Spinal cord (tissue), 10 donors: ENCODE measurements at places on chromosomes 1 and 21. TPM values are rescaled to one million over a fixed set of nuclear protein-coding genes. Genes with fewer than 3 reads are reported as not detected.

Gene C1orf226
- 1.4 TPM for total RNA-seq

Gene CNTN2
- 16.1 TPM for total RNA-seq

Gene F13B
- total RNA-seq, result not detected

Gene FNDC5
- total RNA-seq, result 44.9 TPM

Gene MEX3A
- total RNA-seq, result 12.3 TPM

Gene SHE
- 10.5 TPM for total RNA-seq

Gene UBE2U
- total RNA-seq, result not detected

Gene RORC
- total RNA-seq, result not detected

Gene S100A3
- not detected for total RNA-seq

Gene PLA2G2D
- not detected for total RNA-seq

Gene RAB42
- total RNA-seq, result 9.2 TPM

Gene PLPPR5
- 17.2 TPM for total RNA-seq

Gene PDZK1
- 10.2 TPM for total RNA-seq

Gene COL11A1
- 195 TPM for total RNA-seq

Gene TRIM45
- 6.8 TPM for total RNA-seq

Gene LEPROT
- total RNA-seq, result 49.8 TPM

Gene CFAP57
- 6.9 TPM for total RNA-seq

Gene TGFBR3
- 47.1 TPM for total RNA-seq

Gene NPHS2
- total RNA-seq, result not detected

Gene CFHR4
- 0.11 TPM for total RNA-seq

Gene XCL1
- 0.17 TPM for total RNA-seq

Gene EPHA8
- total RNA-seq, result 1.8 TPM

Gene IVL
- not detected for total RNA-seq

Gene TFF2
- total RNA-seq, result not detected

Gene HEYL
- 6.4 TPM for total RNA-seq

Gene LSM10
- total RNA-seq, result 7.6 TPM

Gene BLACAT1
- 0.44 TPM for total RNA-seq

Gene NBPF10
- 2.4 TPM for total RNA-seq

Gene CCDC181
- total RNA-seq, result 14.8 TPM

Gene CIART
- 4.3 TPM for total RNA-seq

Gene EPHB2
- 22.2 TPM for total RNA-seq

Gene EMC1
- total RNA-seq, result 45.6 TPM

Gene FMOD
- 93.3 TPM for total RNA-seq

Gene ATP6V1G3
- total RNA-seq, result not detected

Gene KRTAP19-6
- not detected for total RNA-seq
